CD4-positive, alpha-beta T cell treated with Interleukin-4 for 1 hour (primary cell): ENCODE measurements at places on chromosomes 3 and 15.
A peak's percentile ranks its signal among the peaks of the same experiment; 100 is the strongest.

DNA sequence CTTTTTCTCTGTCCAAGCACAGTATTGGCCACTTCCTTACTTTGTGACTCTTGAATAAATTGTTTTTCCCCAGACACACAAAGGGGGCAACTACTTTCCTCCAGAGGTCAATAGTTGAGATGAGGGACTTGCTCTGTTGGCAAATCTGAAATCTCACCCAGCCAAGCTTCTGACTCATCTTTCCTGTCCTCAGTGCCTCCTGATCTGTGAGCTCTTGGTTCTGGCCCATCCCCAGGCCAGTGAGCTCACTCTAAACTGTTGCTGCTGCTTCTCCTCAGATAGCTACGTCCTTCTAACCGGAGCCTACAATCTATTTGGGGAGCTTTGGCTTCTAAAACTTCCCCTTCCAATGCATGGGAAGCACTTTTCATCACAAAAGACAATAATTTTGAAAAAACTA, 50.0 kb upstream of the NMD3 start:
- no peak for DNase-seq

DNA sequence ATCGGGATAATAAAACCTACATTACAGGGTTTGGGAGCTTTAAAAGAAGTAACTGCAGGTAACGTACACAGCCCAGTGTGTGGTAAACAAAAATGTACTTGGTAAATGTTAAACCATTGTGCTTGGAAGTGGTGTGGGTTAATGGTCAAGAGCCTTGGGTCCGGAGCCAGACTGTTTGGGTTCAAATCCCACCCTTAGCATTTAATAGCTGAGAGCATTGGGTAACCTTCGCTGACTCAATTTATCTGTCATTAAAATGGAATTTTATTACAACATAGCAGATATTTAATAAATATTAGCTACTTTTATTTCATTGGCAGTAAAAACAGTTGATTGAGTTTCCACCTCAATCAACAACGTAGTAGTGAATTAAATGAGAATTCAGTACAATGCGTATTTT, 1.5 kb downstream of the FSTL1 start:
- DNase-seq: no peak

DNA sequence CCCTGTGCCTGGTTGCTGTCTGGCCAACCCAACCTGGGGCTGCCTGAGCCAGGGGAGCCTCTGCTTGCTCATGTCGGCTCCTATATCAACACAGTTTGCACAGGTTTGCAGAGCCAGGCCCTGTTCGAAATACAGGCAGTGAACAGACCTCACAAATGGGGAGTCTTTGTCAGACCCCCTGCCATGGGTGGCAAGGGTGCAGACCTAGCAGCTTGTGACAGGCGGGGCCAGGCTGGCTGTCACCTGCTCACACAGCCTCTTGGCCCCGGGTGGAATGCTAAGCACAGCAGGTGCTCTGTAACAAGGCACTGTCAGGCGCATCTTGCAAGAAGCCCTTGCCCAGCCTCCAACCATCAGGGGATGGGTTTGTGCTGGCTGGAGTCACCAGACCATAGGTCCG, 47.3 kb downstream of the BDH1 start:
- no peak for DNase-seq

- no peak for DNase-seq
Observed at GRCh38 chr15:70315431-70315830, 217.7 kb upstream of the TLE3 start.

GRCh38 chr3:73576999-73577461, 47.7 kb downstream of the PDZRN3 start:
- DNase-seq: no peak

DNA sequence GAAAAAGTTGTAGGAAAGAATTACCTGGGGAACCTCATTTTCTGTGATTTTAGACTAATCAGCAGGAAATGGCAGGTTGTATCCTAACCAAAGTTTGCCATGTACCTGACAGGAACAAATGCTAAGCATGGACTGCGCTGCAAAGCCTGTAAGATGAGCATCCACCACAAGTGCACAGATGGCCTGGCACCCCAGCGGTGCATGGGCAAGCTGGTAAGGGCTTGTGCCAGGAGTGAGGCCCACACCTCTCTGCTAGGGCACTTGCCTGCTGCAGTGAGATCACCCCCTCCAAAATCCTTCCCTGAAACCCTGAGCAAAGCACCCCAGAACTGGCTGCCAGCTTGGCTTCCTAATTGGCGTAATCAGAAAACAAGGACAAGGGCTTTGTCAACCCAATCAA, 102.6 kb downstream of the STAC start:
- no peak for DNase-seq

- DNase-seq: no peak
Observed at GRCh38 chr15:79349525-79349924, 38.6 kb downstream of the TMED3 start.

DNA sequence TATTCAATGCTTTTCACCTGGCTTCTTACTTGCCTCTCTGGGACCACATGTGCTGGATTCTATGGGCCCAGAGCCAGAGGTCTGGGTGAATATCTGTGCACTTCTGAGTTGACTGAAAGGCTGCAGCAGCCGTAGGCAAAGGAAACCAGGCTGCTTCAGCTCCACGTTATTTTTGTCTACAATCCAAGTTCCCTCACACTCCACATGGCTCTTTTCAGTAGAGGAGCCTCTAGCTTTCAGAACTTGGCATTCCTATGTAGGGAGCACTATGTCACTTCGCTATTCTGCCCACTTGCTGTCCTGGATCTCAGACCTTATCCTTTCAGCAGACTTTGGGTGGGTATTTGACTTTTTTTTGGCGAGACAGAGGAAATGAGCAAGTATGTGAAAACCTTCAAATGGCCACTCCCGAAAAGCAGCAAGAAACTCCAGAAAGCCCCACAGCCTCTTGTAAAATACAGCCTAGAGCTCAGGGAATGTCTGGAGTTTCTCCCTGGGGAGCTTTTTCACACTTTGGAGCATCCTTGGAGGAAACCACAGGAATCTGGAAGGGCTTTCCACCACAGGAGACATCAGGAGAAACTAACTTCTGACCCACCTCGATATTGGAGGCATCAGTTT, 80.9 kb downstream of the DUT start:
- DNase-seq: no peak

GRCh38 chr15:33565094-33565493, 254.3 kb downstream of the RYR3 start:
- DNase-seq: no peak

DNA sequence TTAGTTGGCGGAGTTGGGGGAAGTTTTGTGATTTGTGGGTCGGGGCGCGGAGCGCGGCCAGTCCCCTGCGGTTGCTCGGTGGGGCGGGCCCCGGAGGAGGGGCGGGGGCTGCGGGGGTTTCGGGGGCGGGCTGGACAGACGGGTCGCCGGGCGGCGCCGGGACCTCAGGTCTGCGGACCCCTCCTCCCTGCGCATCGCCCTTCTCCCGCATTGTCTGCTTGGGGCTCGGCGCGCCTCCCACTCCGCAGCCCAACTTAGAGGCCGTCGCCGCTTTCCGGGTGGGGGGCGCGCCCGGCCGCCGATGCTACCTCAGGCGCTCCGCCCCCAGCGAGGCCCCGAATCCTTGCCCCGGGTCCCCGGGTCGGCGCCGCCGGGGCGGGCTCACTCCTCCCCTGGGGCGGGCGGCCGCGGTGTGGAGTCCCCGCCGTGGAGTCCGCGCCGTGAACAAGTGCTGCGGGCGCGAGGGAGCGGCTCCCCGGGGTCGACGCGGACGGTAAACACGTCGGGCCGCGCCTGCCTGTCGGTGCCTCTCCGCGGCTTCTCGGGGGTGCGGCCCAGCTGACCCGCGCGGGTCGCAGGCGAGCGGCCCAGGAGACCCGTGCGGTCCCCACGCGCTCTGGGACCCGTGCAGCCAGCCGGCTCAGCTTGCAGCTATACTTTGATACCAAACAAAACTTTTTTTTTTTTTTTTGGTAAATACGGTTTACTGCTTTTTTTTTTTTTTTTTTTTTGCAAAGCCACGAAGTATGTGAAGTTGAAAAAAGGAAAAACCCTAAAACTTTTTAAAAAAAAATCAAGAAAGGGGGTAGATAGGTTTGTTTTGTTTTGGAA, 624 bp downstream of the AKAP13 start:
- DNase-seq: peak; percentile 67

- no peak for DNase-seq
Observed at GRCh38 chr3:182910936-182911781, 69.2 kb downstream of the DCUN1D1 start.

DNA sequence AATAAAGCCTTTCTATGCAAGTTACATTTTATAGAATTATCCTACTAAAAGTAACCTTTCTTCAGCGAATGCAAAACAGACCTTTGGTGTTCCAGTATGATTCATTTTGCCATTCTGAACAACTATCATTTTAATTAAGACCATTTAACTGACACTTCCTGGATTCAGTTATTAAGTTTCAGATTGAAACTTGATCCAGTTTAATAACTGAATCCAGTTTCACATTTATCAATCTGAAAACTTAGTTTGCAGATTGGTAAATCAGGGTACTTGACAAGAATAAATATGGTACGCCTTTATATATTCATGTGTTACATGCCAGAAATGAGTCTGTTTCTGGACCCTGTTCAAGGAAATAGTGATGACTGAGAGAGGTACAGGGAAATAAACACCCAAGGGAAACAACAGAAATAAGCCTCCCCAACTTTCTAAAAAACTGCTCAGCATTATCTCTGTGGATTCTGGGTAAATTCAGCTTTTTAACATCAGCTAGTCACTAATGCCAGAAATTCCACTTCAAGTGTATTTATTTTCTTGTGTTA, 23.3 kb upstream of the NFKBIZ start:
- no peak for DNase-seq

DNA sequence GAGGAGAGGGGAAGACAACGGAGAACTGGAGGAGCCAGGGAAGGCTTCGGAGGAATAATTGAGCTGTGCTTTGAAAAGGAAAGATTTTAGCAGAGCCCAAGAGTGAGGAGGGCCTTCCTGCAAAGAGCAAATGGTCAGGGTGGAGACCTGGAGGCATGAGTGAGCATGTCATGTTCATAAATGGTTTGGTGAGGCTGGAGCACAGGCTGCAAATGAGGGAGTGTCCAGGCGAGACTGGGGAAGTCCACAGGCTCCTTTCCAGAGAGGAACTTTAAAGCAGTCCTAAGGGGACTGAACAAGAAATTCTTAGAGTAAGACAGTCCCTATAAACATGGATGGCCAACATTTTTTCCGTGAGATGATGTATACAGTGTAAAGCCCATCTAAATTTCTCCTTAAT, 108.8 kb downstream of the THSD4 start:
- no peak for DNase-seq

- DNase-seq: peak; percentile 75
Observed at GRCh38 chr3:142279965-142280590, 54.7 kb upstream of the GK5 start.

- DNase-seq: no peak
Observed at GRCh38 chr3:38247366-38248035, 18.1 kb upstream of the SLC22A13 start.

DNA sequence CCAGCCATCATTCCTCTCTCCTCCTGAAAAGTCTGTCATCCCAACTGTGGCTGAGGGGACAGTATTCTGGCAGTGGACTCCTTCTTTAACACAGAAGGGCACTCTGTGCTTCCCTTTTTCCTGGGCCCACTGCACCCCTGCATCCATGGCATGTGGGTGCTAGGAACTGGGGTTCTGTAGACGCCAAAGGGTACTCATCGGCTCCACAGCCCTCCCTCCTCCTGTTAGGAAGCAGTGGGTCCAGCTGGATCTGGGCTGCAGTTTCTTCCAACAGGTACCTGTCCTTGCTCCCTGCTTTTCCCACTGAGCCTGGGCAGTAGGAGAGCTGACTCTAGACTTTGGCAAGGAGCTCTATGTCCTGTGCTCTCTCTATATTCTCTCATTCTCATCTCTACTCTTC, 6.4 kb upstream of the MANF start:
- no peak for DNase-seq

- no peak for DNase-seq
Observed at GRCh38 chr15:73680549-73680948, 3.6 kb upstream of the CD276 start.

GRCh38 chr3:81277853-81278252, 483.6 kb downstream of the GBE1 start:
- DNase-seq: no peak

GRCh38 chr15:39432026-39432425, 148.9 kb upstream of the THBS1 start:
- no peak for DNase-seq

GRCh38 chr15:73708691-73709090, 24.5 kb downstream of the CD276 start:
- DNase-seq: no peak

DNA sequence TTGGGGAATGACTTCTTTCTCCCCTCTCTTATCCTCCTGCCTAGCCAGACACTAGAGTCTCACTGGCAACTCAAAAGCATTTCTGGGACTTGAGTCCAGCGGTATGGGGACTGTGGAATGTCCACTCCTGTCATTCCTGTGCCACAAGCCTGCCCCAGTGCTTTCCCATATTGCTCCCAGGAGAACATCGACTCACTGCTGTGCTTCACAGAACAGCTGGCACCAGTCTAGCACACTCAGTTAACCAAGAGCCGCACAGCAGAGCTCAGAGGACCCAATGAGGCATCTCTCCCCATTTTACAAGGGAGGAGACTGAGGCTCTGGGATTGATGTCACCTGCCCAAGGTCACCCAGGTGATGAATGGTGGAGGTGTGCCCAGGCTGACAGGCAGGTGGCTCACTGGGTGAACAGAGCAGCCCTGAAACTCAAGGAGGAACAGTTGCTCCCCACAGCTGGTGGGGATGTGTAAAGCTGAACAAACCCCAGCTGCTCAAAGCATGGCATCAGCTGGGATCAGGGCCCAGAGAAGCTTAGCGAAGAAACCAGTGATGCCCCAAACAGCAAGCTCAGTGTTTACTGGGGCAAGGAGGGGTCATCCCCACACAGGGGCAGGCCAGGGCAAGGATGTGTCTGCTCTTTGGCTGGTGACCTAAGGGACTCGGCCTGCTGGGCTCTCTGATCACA, 35.4 kb upstream of the DUSP7 start:
- no peak for DNase-seq

DNA sequence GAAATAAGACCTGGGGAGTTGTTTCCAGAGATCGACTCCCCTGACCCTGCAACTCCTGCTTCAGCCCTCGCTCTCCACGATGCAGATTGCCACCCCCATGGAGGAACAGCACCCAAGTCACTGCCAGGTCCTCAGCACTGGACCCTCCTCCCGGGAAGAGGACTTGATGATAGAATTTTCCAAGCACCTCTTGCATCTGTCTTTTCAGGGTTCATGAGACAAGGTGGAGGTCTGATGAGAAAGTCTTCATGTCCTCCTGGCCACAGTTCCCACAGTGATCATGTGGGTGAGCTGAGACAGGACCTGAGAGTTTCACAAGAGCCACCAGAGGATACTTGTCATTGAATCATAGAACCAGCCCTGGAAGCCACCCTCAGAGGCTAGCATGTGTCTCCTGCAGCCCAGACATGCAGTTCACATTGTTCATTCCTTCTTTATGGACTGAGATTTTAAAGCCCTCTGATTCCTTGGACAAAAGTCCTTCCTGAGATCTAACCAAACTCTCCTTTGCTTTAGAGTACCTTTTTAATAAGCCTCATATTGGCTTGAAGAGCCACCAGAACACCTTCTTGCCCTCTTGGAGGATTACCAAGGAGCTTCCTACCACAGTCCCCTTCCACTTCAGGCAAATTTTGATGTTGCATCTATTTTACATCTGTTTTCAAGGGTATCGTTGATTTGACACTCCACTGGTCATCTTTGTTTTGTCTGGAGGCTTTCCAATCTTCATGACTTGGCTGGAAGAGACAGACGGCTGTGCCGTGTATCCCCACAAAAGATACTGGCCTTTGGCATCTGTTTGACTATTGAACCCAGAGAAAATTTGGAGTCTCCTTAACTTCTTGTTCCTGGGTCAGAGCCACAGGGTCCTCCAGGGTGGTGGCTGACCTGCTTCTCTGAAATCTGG, 224.8 kb upstream of the BHLHE40 start:
- no peak for DNase-seq

GRCh38 chr15:92636908-92637481, 18.6 kb downstream of the FAM174B start:
- DNase-seq: no peak

- DNase-seq: no peak
Observed at GRCh38 chr3:133745981-133746711, at the start of gene TF. TSS of gene TF (plus strand) at chr3:133746393. CDS start at chr3:133746441, 48 bp downstream.
